ENCODE measurements at places on chromosomes 16 and 17.

DNA sequence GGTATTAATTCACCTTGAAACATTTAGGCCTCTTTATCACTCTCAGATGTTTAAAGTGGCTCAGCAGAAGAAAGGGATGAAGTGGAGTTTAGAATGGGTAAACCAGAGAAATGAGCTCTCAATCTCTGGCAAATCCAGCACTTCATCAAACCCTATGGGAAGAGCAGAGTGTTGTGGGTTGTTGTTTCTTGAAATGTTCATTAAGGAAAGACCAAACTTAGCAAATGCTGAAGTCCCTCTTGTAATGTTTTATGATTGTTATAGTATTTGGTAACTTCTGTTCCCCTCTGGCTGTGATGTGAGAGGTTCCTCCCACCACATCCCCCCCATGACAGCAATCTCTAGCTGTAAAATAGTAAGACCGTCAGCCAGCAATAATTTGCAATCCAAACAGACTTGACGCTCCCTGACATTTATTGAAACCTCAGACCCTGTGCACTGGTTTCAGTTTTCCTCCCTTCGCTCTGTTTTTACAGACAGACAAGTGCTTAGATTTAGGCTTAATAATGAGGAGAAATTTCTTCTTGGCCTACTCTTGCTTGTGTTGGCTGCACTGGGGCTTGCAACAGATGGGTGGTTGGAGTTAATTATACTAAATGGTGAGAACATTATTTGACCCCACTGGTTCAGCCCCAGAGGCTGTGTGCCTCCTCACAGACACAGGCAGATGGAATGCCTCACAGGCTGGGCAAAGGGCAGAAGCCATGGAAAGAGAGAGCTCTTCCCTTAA, 609.4 kb upstream of the SOX9 start:
- DNase-seq, result no peak

GRCh38 chr16:48393485-48394354, 8.5 kb upstream of the SIAH1 start:
- DNase-seq, result no peak

- DNase-seq, result no peak
Measured at GRCh38 chr16:79061181-79061580, 539.4 kb downstream of the MAF start.

DNA sequence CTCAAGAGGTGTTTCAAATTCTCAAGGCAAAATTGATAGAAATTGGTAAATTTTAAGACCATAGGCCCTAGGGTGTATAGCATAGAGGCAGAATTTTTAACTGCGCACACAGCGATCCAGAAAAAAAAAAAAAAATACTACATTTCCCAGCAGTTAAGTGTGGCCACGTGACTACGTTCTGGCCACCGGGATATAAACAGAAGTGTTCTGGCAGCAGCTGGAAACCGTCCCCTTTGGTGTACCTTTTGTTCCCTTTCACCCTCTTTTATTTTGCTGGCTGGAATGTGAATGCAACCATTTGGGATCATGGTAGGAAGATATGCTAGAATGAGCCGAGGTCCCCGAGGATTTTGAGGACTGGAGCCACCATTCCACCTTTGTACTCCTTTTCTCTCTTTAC, 52.7 kb upstream of the AKAP1 start:
- no peak for DNase-seq

DNA sequence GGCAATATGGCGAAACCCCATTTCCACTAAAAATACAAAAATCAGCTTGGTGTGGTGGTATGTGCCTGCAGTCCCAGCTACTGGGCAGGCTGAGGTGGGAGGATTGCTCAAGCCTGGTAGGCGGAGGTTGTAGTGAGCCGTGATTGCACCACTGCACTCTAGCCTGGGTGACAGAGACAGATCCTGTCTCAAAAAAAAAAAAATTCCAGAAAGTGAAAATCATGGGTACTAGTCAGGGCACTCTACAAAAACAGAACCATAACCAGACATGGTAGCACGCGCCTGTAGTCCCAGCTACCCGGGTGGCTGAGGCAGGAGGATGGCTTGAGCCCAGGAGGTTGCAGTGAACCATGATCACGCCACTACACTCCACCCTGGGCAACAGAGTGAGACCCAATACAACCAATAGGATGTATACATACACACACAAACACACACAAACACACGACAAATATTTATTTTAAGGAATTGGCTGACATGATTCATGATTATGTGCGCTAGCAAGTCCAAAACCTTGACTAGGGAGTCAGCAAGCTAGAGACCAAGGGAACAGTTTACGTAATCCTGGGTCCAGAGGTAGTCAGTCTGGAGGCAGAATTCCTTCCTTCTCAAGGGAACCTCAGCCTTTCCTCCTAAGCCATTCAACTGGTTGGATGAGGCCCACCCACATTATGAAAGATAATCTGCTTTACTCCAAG, 11.6 kb upstream of the GP1BA start:
- DNase-seq, result no peak

GRCh38 chr17:45129426-45129939, 2.8 kb downstream of the PLCD3 start:
- no peak for DNase-seq

DNA sequence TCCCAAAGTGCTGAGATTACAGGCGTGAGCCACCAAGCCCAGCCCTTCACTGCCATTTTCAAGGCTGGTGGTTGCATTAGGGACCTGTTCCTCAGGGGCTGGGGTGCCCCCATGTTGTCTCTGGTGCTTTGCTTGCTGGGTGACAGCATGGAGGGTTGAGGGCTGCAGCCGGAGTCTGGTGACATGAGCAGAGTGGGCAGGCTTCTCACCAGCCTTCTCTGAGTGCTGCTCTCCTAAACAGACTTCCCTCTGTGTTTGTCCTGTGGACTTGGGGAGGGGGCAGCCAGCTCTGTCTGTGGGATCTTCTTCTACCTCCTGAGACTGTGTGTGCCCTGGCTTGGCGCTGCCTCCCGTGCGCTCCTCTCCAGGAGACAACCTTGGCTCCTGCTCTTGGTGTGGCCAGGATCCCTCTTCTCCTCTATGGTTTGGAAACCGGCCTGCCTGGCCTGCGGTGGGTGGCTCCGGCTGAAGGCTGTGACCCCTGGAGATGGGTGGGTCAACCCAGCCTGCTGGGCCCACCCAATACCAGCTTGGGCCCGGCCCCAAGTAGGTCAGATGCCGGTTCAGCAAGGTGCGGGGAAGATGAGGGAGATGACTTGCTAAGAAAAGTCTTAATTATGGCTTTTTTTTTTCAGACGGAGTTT, 72.1 kb downstream of the PDPK1 start:
- no peak for DNase-seq

- DNase-seq, result no peak
Measured at GRCh38 chr17:45790296-45790922, 6.3 kb downstream of the CRHR1 start.

DNA sequence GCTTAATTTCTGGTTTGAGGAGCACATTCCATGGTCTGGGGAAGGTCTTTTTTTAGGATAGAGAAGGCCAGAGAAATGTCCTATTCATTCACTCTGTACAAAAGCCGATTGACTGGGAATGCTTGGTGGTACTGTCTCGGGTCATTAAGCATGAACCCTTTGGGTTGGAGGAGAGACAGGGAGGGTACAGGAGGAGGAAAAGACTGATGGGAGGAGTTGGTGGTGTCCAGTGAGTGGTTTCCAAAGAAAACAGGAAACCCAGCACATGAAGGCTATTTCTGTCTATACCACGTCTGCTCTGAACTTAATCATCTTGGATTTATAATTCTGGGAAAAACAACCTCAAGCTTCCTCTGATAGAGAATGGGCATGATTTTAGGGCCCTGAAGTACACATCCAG, 111.9 kb downstream of the XYLT1 start:
- DNase-seq, result no peak

- DNase-seq, result no peak
Measured at GRCh38 chr17:75507733-75508719, 7.3 kb downstream of the CASKIN2 start.

DNA sequence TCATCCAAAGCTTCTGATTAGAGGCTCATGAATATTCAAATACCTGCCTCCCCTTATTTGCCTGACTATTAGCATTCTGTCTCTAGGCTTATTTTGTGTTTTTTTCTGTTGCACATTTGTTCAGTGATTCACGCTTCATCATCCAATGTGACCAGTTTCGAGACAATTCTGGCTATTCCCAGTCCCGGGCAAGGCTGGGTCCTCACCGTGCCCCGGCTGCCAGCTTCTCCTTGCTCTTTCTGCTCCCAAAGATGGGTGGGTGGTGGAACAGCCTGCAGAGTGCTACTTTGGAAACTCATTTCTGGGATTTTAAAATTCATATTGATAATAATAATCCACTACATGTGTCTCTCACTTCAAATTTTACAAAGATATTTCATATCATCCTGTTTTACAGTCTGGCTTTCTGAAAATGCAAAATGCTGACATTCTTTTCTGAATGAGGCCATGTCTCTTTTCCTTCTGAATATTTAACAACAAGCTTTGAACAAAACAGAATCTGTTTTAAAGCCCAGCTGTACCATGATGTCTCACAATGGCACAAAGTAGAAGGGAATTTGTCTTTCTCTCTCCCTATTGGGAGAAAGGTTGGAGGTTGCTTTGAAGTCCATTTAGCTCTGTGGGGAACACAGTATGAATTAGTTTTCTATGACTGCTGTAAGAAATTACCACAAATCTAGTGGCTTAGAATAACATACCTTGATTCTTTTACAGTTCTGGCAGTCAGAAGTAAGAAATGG, 116.9 kb upstream of the CDH13 start:
- no peak for DNase-seq

Data from stimulated activated CD4-positive, alpha-beta T cell treated with anti-CD3 and anti-CD28 coated beads, TNF-alpha, amount 100 ng/mL, for 4 hours (primary cell).